ENCODE measurements at places on chromosomes 4 and X.

- DNase-seq, result no peak
Observed at GRCh38 chr4:8297691-8298485, 28.3 kb downstream of the HTRA3 start.

- DNase-seq, result peak; percentile 62
Observed at GRCh38 chrX:154373340-154374306, 811 bp downstream of the FLNA start.

GRCh38 chr4:161663844-161664243 lies 500.0 kb downstream of the FSTL5 start:
- no peak for DNase-seq

DNA sequence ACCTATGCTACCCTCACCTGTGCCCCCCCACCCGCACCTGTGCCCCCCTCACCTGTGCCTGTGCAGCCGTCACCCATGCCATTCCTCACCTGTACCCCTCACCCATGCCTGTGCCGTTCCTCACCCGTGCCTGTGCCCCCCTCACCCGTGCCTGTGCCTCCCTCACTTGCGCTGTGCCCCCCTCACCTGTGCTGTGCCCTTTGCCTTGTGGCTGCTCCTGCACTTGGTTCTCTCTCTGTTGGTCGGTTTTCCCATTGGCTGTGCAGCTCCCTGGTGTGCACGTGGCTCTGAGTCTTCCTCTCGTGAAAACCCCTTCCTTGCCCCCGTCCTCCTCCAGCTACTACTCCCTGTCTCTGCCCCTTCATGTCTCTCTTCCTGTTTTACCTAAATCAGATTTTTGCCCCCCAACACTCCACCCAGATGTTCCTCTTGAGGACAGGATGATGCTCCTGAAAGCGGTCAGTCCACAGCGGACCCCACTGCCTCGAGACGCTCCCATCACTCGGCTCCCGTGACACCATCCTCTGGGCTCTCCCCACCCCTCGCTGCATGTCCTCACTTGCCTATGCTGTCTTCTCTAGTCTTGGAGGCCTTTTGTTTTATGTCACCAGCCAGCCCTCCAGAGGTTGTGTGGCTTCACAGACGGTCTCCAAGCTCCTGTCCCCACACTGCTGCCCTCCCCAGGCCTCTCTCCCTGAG lies 6.8 kb downstream of the MAEA start:
- DNase-seq, result no peak

DNA sequence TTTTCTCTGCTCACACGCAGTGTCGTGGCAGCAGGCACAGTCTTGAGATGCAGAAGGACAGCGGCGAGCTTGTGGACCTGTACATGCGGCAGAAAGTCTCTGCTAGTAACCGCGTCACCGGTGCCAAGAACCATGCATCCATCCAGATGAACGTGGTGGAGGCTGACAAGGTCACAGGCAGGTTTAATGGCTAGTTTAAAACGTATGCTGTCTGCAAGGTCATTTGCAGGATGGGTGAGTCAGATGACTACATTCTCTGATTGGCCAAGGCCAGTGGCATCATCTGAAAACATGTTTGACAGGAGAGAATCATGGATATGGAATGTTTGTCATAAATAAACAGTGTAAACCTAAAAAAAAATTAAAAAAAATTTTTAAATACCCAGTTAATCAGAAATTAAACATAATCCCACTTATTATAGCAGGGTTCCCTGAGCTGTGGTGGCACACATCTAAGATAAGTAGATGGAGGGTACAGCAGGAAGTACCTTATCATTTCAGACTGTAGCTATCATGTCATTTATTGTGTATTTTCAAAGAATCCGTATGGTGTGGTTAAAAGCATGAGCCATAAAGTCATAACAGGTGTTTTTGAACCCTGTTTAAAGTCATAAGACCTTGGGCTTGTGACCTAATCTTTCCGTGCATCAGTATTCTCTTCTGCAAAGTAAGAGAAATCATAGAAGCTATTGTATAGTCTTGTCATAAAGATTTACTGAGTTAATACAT lies 7.5 kb upstream of the BMP2K start:
- no peak for DNase-seq

DNA sequence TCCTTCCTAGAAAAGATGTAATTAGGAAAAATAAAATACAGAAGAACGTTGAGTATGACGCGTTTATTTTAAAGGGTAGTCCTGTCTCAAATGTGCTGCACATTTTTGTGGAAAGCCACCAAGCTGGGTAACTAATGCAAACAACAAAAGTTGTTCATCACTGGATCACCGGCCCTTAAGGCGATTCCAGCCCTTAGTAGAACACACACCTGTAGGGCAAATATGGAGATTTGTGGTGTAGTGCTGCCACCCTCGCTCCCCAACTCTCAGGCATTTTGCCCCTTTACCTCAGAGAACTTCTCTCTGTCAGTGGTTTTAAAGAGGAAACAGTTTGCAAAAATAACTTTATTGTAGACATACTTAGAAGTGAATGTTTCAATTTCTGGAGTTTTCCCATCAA lies 1.9 kb downstream of the TBL1X start:
- DNase-seq, result no peak

DNA sequence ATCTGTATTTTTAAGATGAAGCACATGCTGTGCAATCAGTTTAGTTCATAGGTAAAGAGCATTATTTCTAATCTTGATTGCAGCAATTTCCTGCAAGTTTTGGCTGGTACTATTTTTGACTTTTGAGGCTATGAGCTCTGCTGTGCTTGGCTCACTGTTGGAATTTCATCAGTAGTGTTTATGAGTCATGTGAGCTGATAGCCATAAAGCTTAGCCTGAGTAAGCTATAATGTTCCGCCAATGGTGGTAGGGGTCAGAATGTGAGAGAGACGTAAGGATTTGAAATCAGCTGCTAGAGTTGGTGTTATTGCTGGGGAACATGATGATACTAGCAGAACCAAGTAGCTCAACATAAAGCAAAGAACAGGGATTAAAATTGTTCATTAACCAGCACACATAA lies 590.9 kb upstream of the GNPDA2 start:
- no peak for DNase-seq

DNA sequence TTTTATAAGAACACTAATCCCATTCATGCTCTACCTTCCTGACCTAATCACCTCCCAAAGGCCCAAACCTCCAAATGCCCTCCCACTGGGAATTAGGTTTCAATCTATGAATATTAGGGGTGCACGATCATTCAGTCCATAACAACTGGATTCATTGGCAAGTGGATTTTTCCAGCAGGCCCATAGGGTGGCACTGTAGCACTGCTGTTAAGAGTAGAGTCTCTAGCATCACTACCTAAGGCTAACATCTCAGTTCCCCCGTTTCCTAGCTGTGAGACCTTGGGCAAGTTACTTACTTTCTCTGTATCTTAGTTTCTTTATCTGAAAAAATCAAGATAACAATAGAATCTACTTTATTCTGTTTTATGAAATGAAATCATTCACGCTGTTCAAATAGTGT lies 315.8 kb downstream of the STIM2 start:
- DNase-seq, result peak; percentile 17

- DNase-seq, result no peak
Observed at GRCh38 chrX:110250847-110251246, 67.0 kb downstream of the AMMECR1 start.

- no peak for DNase-seq
Observed at GRCh38 chr4:150999086-150999485, 16.0 kb downstream of the LRBA start.

- peak; percentile 0 for DNase-seq
Observed at GRCh38 chr4:84578540-84579402, 4.2 kb upstream of the CDS1 start.

- DNase-seq, result no peak
Observed at GRCh38 chr4:53043055-53043454, 180.9 kb downstream of the RASL11B start.

- DNase-seq, result no peak
Observed at GRCh38 chr4:108094923-108095482, 73.7 kb downstream of the LEF1 start.

DNA sequence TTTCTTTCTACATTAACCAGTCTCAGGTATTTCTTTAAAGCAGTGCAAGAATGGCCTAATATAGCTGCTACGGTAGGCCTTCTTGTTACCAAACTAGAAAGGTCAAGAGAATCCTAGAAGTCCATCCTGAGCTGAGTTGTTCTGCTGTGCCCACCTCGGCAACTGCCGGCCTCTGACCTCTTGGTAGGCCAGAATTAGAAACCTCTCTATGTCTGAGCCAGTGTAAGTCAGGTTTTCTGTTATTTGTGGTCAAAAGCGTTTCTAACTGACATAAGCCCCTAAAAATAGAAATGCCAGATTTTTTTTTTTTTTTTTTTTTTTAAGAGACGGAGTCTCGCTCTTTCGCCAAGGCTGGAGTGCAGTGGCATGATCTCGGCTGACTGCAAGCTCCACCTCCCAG lies 43.1 kb downstream of the SOWAHB start:
- no peak for DNase-seq

DNA sequence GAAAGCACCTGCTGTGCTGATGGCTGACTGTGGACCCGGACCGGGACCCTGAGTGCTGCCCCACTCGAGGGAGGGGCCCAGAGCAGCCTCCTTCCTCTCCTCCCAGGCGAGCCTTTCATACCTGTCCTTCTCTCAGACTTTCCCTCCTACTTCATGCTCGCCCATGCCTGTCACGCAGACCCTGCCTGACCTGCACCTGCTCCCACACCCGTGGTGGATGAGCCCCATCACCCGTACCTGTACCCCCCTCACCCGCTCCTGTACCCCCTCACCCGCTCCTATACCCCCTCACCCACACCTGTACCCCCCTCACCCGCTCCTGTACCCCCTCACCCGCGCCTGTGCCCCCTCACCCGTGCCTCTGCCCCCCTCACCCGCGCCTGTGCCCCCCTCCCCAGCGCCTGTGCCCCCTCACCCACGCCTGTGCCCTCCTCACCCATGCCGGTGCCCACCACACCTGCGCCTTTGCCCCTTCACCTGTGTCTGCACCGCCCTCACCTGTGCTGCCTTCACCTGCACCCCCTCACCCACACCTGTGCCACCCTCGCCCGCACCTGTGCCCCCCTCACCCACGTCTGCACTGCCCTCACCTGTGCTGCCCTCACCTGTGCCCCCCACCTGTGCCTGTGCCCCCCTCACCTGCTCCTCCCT lies 5.8 kb downstream of the MAEA start:
- no peak for DNase-seq

DNA sequence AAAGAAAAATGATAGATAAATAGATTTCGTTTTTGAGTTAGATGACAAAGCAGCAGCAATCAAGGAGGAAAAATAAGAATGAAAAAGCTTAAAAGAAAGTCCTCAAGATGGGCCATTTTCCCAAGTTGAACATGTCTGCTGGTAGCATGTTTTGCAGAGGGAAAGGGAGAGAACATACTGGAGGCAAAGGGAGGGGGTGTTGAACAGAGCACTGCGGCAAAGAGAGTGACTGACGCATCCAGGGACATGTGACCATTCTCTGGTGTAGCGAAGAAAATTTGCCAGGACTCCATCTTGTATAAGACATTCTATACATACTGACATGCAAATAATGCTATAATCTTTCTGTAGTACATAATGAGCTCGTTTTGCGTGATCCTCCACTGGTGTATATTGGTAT lies 1.2 kb downstream of the LINC00632 start:
- no peak for DNase-seq

GRCh38 chrX:130083656-130084382 lies 26.5 kb downstream of the ELF4 start:
- no peak for DNase-seq

DNA sequence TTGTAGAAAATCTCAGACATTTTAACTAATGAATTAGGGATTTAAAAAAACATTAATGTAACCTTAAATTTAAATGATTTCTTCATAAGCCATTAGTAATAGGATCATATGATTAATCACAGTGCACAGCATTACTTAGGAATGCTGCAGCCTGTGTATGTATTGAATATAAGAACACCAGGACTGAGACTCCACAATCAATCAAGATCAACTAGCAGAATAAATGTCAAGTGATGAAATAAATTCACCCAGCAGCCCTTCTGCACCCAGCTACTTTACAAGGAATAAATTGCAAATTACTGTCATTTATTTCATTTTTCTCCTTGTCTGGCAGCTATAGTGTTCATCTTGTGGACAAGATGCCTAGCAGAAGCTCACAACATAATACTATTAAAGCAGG lies 46.5 kb downstream of the NEIL3 start:
- DNase-seq, result no peak

GRCh38 chr4:79563219-79563618 lies 155.2 kb upstream of the GK2 start:
- no peak for DNase-seq

DNA sequence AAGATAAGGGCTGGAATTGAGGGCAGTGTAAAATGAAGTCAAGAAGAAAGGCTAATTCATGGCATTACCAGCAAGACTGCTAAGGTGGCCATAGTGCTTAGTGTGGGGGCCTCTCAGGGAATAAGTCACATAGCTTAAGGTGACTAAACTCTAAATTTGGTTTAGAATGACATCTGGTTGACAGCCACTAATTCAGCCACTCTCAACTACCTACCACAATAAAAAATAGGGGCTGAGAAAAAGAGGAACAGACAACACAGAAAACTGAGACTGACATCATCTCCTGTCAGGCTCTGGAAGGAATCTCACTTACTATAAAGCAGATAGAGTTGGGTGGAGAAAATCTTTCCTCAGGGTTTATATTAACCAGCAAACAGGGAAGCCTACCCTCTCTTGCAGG lies 96.9 kb downstream of the CHRDL1 start:
- no peak for DNase-seq

- DNase-seq, result no peak
Observed at GRCh38 chrX:77930581-77930980, 20.1 kb downstream of the ATP7A start.

GRCh38 chr4:151427266-151427665 lies 18.3 kb downstream of the FHIP1A start:
- no peak for DNase-seq

DNA sequence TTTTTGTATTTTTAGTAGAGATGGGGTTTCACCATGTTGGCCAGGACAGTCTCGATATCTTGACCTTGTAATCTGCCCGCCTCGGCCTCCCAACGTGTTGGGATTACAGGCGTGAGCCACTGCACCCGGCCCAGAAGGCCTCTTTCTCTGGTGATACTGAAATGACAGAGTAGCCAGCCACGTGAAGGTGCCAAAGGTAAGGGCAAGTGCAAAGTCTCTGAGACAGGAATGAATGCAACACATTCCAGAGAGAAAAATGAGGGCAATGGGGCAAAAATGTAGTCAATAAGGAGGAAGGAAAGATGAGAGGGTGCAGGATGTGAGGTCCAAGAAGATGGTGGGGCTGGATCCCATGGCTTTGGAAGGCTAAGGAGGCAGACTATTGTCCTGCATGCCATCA lies 176.0 kb downstream of the NR3C2 start:
- DNase-seq, result no peak

DNA sequence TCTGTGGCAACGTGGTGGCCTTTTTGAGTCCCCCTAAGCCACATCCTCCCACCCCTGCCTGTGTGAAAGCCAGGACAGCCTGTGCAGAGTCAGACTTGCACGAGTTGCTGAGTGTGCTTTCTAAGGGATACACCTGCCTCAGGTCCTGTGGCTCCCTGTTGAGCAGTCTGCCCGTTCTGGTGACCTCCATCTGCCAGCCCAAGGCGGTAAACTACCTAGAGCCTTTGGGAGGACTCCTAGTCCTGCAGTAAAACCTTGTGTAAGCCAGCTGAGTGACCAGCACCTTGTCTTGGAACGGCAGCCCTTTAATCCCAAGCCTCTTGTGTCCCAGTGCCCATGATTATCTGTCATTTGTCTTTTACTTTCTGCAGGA lies 69.3 kb downstream of the NBDY start:
- DNase-seq, result no peak

GRCh38 chr4:20313237-20314030 lies 61.7 kb downstream of the SLIT2 start:
- no peak for DNase-seq
